ENCODE measurements at places on chromosomes 13 and 19.
A peak's percentile ranks its signal among the peaks of the same experiment; 100 is the strongest.

- no peaks in the 10 kb centered on the region for H3K4me1 ChIP-seq
- no peak overlapping the region for H3K27ac ChIP-seq
- DNase-seq, result no peak
- no peaks in the 10 kb centered on the region for H3K36me3 ChIP-seq
- H3K27me3 ChIP-seq, result no peaks in the 10 kb centered on the region
Observed at GRCh38 chr19:19691683-19692082, 23.0 kb downstream of the ZNF101 start.

- no peak overlapping the region for H3K27ac ChIP-seq
- H3K4me1 ChIP-seq, result peaks cover 14% of the 10 kb centered on the region
- H3K4me3 ChIP-seq, result no peak overlapping the region
Observed at GRCh38 chr13:42970824-42971690, 21.0 kb downstream of the EPSTI1 start.

DNA sequence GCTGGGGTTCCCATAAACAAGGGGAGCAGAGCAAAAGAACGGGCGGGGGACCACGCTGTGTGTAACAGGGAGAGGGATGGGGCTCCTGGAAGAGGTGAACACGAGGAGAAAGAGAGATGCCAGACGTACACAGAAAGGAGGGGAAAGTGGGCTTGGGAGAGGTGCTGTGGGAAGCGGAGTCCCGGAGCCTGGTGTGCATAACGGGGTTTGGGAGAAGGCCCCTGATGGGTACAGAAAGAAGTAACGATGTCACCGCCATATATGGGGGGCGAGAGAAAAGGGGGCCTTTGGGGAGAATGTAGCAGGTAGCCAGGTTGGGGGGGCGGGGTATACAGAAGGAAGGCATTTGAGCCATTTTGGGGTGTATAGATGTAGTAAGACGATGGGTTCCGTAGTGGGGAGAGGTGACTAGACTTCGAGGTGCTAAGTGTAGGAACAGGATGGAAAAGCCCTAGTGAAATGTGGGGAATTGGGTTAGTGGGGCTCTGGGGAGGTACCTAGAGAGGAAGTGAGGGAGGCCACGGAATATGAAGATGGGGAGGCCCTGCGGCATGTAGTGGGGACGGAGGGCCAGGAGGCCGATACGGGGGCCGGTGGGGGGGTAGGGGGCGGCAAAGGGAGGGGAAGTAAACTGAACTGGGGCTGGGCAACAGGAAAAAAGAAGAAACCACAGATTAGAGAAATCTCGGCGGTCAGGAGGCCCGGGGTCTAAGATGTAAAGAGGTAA lies 787 bp downstream of the ZNF580 start:
- DNase-seq, result no peak
- H3K36me3 ChIP-seq, result peaks cover 24% of the 10 kb centered on the region

DNA sequence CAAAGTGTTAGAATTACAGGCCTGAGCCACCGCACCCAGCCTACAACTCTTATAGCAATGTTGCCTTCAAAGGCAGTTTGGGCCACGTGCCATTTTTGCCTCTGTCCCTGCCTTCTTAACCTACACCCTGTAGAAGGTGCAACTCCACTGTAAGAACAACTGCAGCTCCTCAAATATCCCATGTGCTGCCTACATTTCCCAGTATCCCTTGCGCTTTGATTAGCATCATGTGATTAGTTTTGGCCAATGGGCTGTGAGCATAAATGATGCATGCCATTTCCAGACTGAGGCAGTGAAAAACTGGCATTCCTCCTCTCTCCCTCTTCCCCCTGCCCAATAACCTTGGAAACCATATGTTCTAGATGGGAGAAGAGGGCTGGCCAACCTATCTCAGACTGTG lies 75.2 kb upstream of the MRI1 start:
- H3K4me3 ChIP-seq, result no peak overlapping the region
- DNase-seq, result peak; percentile 22
- H3K27me3 ChIP-seq, result peaks cover 4% of the 10 kb centered on the region
- no peaks in the 10 kb centered on the region for H3K36me3 ChIP-seq
- no peaks in the 10 kb centered on the region for H3K4me1 ChIP-seq
- H3K27ac ChIP-seq, result no peak overlapping the region

DNA sequence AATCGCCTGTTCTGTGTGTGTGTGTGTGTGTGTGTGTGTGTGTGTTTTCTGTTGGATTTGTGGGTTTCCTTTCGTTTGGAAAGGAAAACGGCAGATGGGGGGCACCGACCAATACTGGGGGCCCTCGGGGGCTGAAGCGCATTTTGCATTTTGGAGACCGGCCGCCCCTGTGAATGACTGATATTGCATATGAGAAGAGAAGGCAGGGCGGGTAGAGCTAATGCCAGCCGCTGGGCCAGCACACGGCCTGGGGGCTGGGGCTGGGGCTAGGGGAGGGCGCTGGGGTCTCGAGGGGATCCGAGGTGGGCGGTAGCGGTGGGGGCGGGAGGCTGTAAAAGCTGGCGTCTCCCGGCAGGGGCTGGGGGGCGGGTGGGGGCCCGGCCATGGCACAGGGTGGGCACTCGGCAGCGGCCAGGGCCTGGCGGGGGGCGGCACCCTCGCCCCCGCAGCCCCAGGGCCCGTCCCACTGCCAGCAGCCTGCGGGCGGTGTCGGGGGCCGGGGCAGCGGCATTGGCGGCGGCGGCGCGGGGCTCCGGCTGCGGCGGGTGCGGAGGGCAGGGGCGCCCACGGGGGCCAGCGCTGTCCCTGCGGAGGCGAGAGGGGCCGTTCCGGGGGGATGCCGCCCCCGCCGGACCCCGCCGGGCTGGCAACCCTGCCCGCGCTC lies 11.2 kb downstream of the ANO8 start:
- DNase-seq, result peak; percentile 20
- peaks cover 17% of the 10 kb centered on the region for H3K4me1 ChIP-seq
- no peak overlapping the region for H3K27ac ChIP-seq
- peaks cover 4% of the 10 kb centered on the region for H3K27me3 ChIP-seq
- peaks cover 53% of the 10 kb centered on the region for H3K36me3 ChIP-seq
- peak overlapping the region; percentile 3 for H3K4me3 ChIP-seq

GRCh38 chr13:92656103-92656502 lies 570.5 kb upstream of the GPC6 start:
- no peaks in the 10 kb centered on the region for H3K36me3 ChIP-seq

DNA sequence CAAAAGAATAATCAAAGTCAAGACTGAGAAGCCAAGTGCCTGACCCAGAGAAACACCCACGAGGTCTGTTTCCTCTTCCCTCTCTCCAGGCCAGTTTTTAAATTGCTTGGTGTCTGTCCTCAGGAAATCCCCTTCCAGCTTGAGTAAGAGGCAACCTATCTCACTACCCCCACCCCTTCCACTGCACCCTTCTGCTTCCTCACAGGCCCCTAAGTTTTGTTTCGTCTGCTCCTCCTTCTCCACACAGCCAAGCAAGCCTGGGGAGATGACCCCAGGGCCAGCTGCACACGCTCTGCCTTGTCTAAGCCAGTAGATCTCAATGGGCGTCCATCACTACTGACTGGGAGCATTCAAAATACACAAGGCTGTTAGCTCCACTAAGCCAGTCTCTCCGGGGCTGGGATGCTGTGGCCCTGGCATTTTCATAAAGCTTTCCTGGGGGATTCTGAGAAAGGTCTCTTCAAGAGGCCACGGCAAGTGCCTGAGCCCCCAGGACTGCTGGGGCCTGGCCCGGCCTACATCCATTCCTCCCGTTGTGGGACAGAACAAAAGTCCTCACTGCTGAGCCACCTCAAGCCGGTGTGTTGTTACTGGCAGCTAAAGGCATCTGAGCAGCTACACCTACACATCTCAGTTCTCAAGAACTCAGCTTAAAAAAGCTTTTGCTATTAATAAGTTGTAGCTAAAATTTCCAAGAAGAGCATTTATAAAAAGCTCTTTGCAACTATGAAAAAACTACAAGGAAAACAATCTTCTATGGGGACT lies 14.9 kb upstream of the IL4I1 start:
- H3K4me3 ChIP-seq, result no peak overlapping the region
- peaks cover 85% of the 10 kb centered on the region for H3K36me3 ChIP-seq
- H3K27me3 ChIP-seq, result no peaks in the 10 kb centered on the region
- H3K4me1 ChIP-seq, result peaks cover 14% of the 10 kb centered on the region
- no peak for DNase-seq
- H3K27ac ChIP-seq, result no peak overlapping the region

GRCh38 chr19:49677231-49677900 lies at the start of gene PRMT1:
PRMT1 (plus strand) TSS chr19:49677271; CDS start chr19:49677281, 10 bp downstream.
- peaks cover 56% of the 10 kb centered on the region for H3K4me1 ChIP-seq
- DNase-seq, result peak; percentile 87
- peaks cover 13% of the 10 kb centered on the region for H3K36me3 ChIP-seq
- H3K4me3 ChIP-seq, result peak within 1 kb of the TSS; percentile 84

DNA sequence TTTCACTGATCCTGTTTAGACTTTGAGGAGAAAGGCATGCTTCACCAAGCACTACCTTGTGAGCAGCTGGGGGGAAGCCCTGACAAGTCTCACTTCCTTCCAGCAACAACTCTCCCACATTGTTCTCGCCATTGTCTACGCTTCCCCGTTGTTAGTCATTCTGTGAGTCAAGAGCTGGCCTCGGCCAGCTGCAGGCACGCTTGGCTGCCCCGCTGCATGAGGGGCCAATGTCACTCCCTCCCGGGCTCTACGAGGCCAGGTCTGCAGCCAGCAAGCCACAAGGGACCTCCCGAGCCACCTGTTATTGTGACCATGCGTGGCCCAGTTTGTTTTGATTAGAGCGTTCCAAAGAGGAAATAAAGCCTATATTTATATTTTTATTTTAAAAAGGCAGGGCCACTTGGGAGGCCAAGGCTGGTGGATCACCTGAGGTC lies 220.9 kb downstream of the FOXO1 start:
- H3K4me1 ChIP-seq, result peaks cover 25% of the 10 kb centered on the region
- H3K4me3 ChIP-seq, result no peak overlapping the region
- no peaks in the 10 kb centered on the region for H3K27me3 ChIP-seq
- H3K27ac ChIP-seq, result no peak overlapping the region
- peak; percentile 34 for DNase-seq
- no peaks in the 10 kb centered on the region for H3K36me3 ChIP-seq

DNA sequence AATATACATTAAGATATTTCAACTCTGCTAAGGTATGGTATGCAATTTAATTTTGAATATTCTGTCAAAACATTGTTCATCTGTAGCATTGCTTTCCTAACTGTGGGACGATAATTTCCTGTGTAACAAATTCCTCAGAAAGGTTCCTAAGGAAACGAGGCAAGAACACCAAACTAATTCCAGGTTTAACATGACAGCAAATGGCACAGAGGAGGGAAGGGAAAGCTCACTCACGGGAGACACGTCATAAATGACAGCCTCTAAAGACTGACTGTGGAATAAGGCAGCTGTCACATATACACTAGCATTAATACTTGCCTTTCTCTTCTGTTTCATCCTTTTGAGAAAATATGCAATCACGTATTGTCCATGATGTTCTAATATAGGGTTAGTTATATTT lies 380.6 kb downstream of the LIG4 start:
- H3K36me3 ChIP-seq, result no peaks in the 10 kb centered on the region
- H3K27me3 ChIP-seq, result no peaks in the 10 kb centered on the region
- no peak overlapping the region for H3K4me3 ChIP-seq
- DNase-seq, result no peak
- H3K27ac ChIP-seq, result no peak overlapping the region

DNA sequence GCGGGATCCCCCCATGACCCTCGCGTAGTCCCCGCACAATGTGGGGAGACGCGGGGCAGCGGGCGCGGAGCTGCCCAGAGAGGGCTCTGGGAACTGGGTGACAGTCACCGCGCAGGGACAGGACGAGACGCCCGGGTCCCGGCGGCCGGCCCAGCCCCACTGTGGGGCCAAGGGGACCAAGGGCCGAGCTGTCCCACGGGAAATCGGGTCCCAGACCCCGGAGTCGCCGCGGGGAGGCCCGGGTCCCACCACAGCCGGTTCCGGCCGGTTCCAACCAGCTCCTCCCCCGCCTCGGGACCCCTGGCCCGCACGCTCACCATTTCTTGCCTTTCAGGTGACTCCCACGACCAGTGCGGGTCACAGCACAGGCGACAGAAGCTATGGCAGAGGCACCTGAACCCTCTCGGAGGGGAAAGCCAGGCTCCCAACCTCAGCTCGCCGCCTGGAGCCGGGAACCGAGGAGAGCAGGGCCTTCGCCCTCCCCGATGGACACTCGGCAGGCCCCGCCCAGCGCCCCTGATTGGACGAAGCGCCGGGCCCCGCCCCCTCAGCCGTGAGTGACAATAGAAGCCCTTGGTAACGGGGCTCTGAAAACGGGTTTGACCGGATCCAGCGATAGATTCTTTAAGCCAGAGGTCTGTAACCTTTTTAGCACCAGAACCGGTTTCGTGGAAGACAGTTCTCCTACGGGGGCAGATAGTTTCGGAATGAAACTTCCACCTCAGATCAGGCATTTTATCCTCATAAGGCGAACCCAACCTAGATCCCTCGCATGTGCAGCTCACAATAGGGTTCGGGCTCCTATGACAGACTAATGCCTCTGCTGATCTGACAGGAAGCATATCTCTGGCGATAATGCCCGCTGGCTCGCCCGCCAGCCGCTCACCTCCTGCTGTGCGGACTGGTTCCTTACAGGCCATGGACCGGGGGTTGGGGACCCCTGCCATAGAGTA lies at the start of gene ZNF433:
Gene ZNF433, minus strand, starts transcription at position 460 of the 953 bp plus-strand sequence. Its CDS starts 140 bp downstream, at position 320.
- H3K4me1 ChIP-seq, result peaks cover 5% of the 10 kb centered on the region
- H3K27me3 ChIP-seq, result no peaks in the 10 kb centered on the region
- peak; percentile 98 for DNase-seq
- no peaks in the 10 kb centered on the region for H3K36me3 ChIP-seq
- H3K4me3 ChIP-seq, result peak within 1 kb of the TSS; percentile 88

DNA sequence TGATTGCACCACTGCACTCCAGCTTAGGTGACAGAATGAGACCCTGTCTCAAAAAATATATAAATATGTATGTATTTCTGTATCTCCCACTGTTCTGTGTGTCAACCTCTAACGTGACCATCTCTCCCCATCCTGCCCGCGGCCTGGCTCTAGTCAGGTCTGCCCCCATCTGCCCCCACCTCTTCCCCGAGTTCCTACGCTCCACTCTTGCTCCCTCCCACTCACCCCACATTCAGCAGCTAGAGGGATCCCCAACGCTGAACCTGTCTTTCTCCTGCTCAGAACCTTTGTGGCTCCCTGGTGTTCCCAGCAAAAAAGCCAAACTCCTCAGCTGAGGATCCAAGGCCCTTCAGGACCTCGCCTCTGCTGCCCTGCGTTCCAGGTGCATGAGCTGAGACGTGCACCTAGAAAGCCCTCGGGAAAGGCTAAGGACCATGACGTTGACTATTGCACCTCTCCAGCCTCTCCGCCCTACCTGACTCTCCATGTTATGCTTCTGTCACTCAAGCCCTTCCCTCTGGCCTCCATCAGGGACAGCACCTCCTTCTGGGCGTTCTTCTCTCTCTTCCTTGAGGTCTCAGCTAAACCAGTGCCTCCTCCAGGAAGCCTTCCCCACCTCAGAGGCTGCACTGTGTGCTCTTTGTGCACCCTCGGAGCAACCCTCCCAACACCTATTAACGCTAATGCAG lies 18.1 kb downstream of the AKT2 start:
- H3K4me3 ChIP-seq, result no peak overlapping the region
- no peaks in the 10 kb centered on the region for H3K27me3 ChIP-seq
- DNase-seq, result no peak
- H3K36me3 ChIP-seq, result peaks cover 44% of the 10 kb centered on the region
- H3K4me1 ChIP-seq, result peaks cover 44% of the 10 kb centered on the region

- no peaks in the 10 kb centered on the region for H3K27me3 ChIP-seq
- no peak overlapping the region for H3K4me3 ChIP-seq
- peak overlapping the region; percentile 70 for H3K27ac ChIP-seq
- H3K36me3 ChIP-seq, result peaks cover 10% of the 10 kb centered on the region
- no peak for DNase-seq
Observed at GRCh38 chr19:6234527-6234926, 45.2 kb downstream of the MLLT1 start.

GRCh38 chr13:49214917-49215376 lies 5.2 kb upstream of the MLNR start:
- H3K4me3 ChIP-seq, result no peak overlapping the region
- peak; percentile 71 for DNase-seq
- peak overlapping the region; percentile 47 for H3K27ac ChIP-seq
- peaks cover 10% of the 10 kb centered on the region for H3K4me1 ChIP-seq
- H3K36me3 ChIP-seq, result no peaks in the 10 kb centered on the region
- peaks cover 15% of the 10 kb centered on the region for H3K27me3 ChIP-seq
